ENCODE measurements at places on chromosomes 3 and 15.

- no peak for DNase-seq
Observed at GRCh38 chr3:41364736-41365135, 165.4 kb downstream of the CTNNB1 start.

- no peak for DNase-seq
Observed at GRCh38 chr3:160106905-160107861, 118.0 kb upstream of the C3orf80 start.

DNA sequence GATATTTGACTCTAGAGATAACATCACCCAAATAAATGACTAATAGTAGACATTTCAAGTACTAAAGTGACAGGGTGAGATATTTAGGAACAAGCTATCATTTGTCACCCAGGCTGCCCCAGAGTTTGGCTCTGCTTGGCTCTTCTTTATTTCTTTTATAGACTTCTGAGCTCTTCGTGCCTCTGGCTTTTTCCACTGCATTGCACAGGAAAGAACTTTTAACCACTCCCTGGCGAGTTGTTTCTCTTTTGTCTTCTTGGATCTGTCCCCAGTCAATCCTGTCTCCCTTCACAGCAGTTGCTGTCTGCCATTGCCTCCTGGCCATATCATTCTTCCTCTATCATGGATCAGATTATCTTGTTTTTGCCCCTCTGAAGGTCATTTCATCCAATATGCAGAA lies 339.2 kb upstream of the DCBLD2 start:
- DNase-seq, result no peak

- no peak for DNase-seq
Observed at GRCh38 chr15:95329362-95329761, 1001.1 kb upstream of the NR2F2 start.

DNA sequence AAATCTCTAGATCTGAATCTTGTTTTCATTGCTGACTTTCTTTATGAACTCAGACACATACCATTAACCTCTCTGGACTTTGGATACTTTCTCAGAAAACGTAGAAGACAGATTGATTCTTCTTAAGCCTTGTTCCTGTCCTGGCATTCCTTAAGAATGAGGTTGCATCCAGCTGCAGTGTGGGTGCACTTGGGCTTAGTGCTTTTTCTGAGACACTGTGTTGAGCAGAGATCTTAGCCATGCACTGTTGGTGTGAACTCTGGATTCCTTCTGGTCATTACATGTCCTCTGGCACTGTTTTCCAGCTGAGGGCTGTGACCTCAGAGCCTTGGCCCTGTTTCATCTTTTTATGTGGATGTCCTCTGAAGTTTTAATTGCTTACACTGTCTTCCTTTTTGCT lies 428.3 kb downstream of the CNTN4 start:
- no peak for DNase-seq

DNA sequence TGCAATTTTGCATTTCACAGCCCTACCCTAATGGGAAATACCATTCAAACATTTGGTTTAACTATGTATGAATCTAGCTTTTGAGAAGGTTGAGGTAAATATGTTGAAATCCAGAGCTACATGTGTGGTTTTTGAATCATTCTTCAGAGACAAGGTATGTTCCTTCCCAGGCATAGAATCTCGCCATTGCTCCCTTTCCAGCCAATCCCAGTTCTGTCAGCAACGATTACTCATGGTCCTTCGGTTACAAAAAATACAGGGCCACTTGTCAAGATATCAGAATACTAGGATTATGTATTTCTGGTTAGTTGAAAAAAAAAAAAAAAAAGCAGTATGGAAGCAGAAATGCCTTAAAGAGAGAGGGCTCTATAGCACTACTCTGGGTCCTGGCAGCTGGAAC lies 182.4 kb downstream of the RBMS3 start:
- DNase-seq, result no peak

- DNase-seq, result no peak
Observed at GRCh38 chr3:151544164-151544548, 83.3 kb upstream of the IGSF10 start.

GRCh38 chr3:193599393-193599792 lies 6.4 kb downstream of the OPA1 start:
- no peak for DNase-seq

DNA sequence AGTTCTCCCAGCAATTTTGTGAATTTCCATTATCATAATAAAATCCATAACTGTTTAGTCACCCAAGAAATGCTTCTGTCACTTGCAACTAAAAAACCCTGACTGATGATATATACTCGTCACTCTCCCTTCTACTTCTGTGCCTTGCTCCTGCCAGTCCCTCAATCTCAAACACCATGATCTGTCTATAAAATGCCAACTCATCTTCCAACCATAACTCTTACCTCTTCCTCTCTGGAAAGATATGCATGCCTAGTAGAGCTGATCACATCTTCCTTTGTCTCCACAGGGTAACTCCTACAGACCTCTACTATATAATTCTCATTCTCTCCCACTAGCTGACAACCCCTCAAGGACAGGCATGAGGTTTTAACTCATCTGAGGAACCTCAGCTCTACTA lies 5.2 kb upstream of the VEPH1 start:
- DNase-seq, result no peak

DNA sequence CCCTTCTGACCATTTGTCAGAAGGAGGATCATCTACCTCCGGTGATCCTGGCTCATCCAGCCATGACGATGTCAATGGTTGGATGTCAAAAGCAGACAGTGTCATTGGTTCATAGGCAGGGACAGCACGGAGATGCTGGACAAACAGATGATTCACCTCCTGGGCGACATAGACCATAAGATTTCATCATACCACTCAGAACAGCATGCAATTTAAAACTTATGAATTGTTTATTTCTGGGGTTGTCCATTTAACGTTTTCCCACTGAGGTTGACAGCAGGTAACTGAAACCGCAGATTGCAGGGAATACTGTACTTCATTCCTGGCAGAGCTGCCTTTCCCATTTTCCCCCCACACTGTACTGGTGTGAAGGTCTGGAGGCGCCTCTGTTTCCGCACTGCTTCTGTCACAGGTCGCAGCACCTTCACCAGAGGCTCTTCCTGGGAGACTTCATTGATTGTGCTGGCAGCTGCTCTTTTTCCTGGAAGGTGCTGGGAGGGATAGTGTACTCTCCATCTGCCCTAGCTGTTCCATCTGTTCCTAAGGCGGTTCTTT lies 32.5 kb upstream of the TMOD3 start:
- DNase-seq, result no peak

GRCh38 chr15:96695426-96695825 lies 364.9 kb downstream of the NR2F2 start:
- DNase-seq, result no peak

DNA sequence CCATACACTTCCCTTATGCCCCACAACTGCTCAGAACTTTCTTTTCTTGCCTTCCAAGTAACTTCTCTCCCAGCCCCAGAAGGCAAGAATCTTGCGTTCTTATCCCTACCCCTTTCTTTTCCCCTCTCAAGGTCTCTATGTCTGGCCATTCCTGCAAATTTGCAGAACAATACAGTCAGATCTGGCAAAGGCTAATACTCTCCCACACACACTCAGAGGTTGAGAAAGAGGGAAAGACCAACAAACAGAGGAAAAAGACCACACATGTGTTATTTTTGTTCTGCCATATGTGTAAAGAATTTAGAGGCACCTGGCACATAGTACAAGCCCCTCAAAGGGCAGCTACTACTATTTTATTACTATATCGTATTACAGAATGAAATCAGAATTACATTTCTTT lies 25.7 kb downstream of the GJD2 start:
- no peak for DNase-seq

Data from effector memory CD4-positive, alpha-beta T cell (primary cell).